A549 treated with DMSO at 1 μM for 4 hours (cell line): ENCODE measurements at places on chromosomes 4 and X. TPM values are rescaled to one million over a fixed set of nuclear protein-coding genes. Genes with fewer than 3 reads are reported as not detected.

DMRTC1 gene
- total RNA-seq = not detected in 5 replicates

NPY1R gene
- total RNA-seq = 0.03 to 0.09 TPM (median 0.06 TPM) in 4 of 5 replicates, not detected in the other

MAGED4B gene
- total RNA-seq = 7.1 to 11.0 TPM (median 10.3 TPM) in 5 replicates

DHRSX gene
- 36.1 to 41.9 TPM (median 40.9 TPM) in 5 replicates for total RNA-seq

G6PD gene
- total RNA-seq = 1,297 to 1,681 TPM (median 1,624 TPM) in 5 replicates

ADAM29 gene
- total RNA-seq = not detected in 5 replicates

SATL1 gene
- total RNA-seq = not detected in 5 replicates

GRIA3 gene
- not detected in 5 replicates for total RNA-seq

TMSB15A gene
- 0.15 to 1.1 TPM (median 0.71 TPM) in 5 replicates for total RNA-seq

MAGEA11 gene
- not detected in 5 replicates for total RNA-seq

SLITRK4 gene
- 0.02 TPM in 2 of 5 replicates, not detected in the others for total RNA-seq

PLP1 gene
- total RNA-seq = not detected in 5 replicates

MGST2 gene
- 48.3 to 52.8 TPM (median 49.2 TPM) in 5 replicates for total RNA-seq

ANOS1 gene
- 0.03 to 0.09 TPM (median 0.05 TPM) in 3 of 5 replicates, not detected in the others for total RNA-seq

SNCA gene
- 0.05 to 0.14 TPM (median 0.09 TPM) in 3 of 5 replicates, not detected in the others for total RNA-seq

CXCL11 gene
- 0.10 to 0.30 TPM (median 0.21 TPM) in 4 of 5 replicates, not detected in the other for total RNA-seq

FAM47A gene
- not detected in 5 replicates for total RNA-seq

HTR2C gene
- total RNA-seq = not detected in 5 replicates

LIN54 gene
- 6.3 to 8.3 TPM (median 7.5 TPM) in 5 replicates for total RNA-seq

MAOA gene
- total RNA-seq = 0.16 to 0.49 TPM (median 0.40 TPM) in 5 replicates

PPP1R2C gene
- not detected in 5 replicates for total RNA-seq

SCRG1 gene
- total RNA-seq = not detected in 5 replicates

NAT8L gene
- total RNA-seq = 11.9 to 15.4 TPM (median 13.8 TPM) in 5 replicates

COX7B2 gene
- total RNA-seq = not detected in 5 replicates

DSPP gene
- total RNA-seq = not detected in 5 replicates

ARMCX4 gene
- 0.44 to 0.81 TPM (median 0.68 TPM) in 5 replicates for total RNA-seq

TASL gene
- total RNA-seq = not detected in 5 replicates

AMBN gene
- total RNA-seq = not detected in 5 replicates

FABP2 gene
- total RNA-seq = not detected in 5 replicates

IL2RG gene
- total RNA-seq = 0.14 to 0.54 TPM (median 0.23 TPM) in 4 of 5 replicates, not detected in the other
